Bladder microvascular endothelial cell (primary cell): ENCODE measurements at places on chromosomes 11 and 22. TPM values are rescaled to one million over a fixed set of nuclear protein-coding genes. Genes with fewer than 3 reads are reported as not detected.

Gene TSKU
- total RNA-seq = 3.9 and 5.9 TPM in 2 replicates

Gene KCNJ1
- total RNA-seq = under 0.01 and 0.06 TPM in 2 replicates

Gene WBP2NL
- 0.16 and 0.31 TPM in 2 replicates for total RNA-seq

Gene MFNG
- 82.4 and 129 TPM in 2 replicates for total RNA-seq

Gene FIBIN
- 0.16 TPM in 1 of 2 replicates, not detected in the other for total RNA-seq

Gene NTM
- total RNA-seq = 0.06 and 0.32 TPM in 2 replicates

Gene LRRC74B
- not detected in 2 replicates for total RNA-seq

Gene KRTAP5-11
- total RNA-seq = not detected in 2 replicates

Gene SLN
- not detected in 2 replicates for total RNA-seq

Gene SYT12
- total RNA-seq = 0.50 TPM in 1 of 2 replicates, not detected in the other

Gene IGLL1
- not detected in 2 replicates for total RNA-seq

Gene TRIM51
- not detected in 2 replicates for total RNA-seq

Gene LARGE2
- total RNA-seq = not detected in 2 replicates

Gene SMIM38
- total RNA-seq = 0.38 TPM in 1 of 2 replicates, not detected in the other

Gene LDLRAD3
- total RNA-seq = 6.5 and 15.4 TPM in 2 replicates

Gene RASD2
- total RNA-seq = not detected in 2 replicates

Gene MS4A6E
- not detected in 2 replicates for total RNA-seq

Gene DBX1
- not detected in 2 replicates for total RNA-seq
